Activated CD4-positive, alpha-beta T cell treated with anti-CD3 and anti-CD28 coated beads, Interleukin-2, amount 50 U/mL, for 24 hours (primary cell): ENCODE measurements at places on chromosomes 11 and 22.

GRCh38 chr11:60810569-60810968 is 25.4 kb downstream of the MS4A10 start:
- no peak for DNase-seq

GRCh38 chr11:80822308-80822707 is 1381.5 kb upstream of the TENM4 start:
- DNase-seq = no peak

DNA sequence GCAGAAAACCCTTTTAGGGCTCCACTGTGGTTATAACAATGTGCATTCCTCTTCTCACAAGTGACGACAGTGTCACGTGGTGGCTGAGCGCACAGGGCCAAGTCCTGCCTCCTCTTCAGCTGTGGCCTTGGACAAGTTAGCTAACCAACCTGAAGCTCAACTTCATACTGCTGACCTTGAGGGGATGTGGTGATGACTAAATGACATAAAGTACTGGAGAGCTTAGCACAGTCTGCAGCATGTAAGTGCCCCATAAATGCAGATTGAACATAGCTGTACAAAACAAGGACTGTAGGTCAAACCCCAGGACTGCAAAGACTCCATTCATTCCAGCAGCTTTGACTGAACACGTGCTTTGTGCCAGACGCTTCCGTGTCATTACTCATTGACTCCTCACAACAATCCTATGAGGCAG is 20.1 kb upstream of the MRGPRX2 start:
- no peak for DNase-seq

- no peak for DNase-seq
Observed at GRCh38 chr11:59138643-59139042, 4.0 kb upstream of the FAM111A start.
